Spinal cord (tissue), 10 donors: ENCODE measurements at places on chromosomes 16 and 17. TPM values are rescaled to one million over a fixed set of nuclear protein-coding genes. Genes with fewer than 3 reads are reported as not detected.

DNA sequence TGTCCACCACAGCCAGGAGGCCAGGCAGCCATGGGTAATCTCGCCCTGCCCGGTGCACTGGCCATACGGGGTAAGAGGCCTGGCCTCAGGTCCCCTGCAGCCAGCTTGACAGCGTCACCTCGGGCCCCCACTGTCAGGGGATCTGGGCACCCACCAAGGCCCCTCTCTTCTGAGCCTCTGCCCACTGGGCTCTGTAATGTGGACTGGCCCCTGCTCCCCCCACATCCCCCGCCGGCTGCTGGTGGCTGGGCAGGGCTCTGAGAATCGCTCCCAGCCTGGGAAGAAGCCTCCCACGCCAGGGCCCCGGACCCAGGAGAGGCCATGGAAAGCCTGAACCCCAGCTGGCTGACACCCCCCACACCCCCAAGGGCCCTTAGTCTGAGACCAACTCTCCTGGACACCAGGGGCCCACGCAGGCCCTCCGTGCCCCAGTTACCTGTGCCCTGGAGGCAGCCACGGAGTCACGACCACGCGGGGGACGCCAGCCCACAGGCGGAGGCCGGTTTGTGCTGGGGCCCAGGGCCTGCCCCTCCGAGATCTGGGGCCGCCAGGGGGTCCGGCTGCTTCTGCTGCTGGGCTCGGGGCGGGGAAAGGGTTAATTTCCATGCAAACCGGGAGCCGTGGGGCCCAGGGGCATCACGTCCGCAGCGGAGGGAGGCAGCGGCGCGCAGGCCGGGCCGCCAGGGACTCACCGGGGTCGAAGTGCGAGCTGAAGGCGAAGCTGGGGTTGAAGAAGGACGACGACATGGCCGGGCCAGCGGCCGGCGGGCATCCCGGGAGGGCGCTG, at the start of gene PVALEF:
Gene PVALEF (plus strand): TSS at position 262 of the 787 bp plus-strand sequence. CDS start 15,720 bp downstream, outside the sequence.
- no peak for DNase-seq

DNA sequence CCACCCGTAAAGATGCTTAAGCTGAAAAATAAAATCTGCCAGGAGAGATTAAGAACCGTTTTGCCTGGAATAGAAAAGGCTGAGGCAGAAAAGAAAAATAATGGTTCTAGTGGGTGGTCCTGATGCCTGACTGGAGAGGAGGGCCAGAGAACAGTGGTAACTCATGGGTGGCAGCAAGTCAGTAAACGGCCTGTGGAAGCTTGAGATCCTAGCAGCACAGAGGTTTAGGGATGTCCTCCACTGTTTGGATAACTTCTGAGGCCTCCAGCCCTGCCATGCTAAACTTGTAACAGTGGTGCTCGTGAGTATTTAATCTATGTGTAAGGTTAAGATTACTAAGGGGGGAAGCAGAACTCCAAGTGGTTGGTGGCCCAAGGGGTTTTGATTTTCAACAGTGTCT, 21.2 kb upstream of the PHAF1 start:
- no peak for DNase-seq

ATP2C2 gene
- 4.2 TPM for polyA plus RNA-seq

TBC1D3C gene
- polyA plus RNA-seq = not detected
